M059J (cell line): ENCODE measurements at places on chromosomes 6 and 20.

- DNase-seq, result no peak
These were observed 67.2 kb downstream of the OPRM1 start for GRCh38 chr6:154106251-154106650.

DNA sequence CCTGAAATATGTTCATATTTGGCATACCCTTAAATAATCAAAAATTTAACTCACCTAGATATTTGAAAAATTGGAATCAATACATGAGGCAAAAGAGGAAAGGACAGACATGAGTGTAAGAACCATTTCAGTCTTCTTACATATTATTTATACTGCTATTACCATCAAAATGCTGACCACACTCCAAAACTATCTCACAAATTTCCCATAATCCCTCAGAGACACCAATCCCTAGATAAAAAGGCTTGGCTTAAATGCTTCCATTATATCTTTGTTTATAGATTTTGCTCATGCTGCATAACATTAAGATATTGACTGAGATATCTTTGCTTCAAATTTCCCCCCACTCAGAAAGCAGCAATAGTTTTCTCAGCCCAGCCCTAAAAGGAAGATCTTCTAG is 11.7 kb upstream of the NT5DC1 start:
- DNase-seq, result peak; percentile 5

- DNase-seq, result peak; percentile 22
These were observed 80.4 kb downstream of the AK9 start for GRCh38 chr6:109610590-109610989.

DNA sequence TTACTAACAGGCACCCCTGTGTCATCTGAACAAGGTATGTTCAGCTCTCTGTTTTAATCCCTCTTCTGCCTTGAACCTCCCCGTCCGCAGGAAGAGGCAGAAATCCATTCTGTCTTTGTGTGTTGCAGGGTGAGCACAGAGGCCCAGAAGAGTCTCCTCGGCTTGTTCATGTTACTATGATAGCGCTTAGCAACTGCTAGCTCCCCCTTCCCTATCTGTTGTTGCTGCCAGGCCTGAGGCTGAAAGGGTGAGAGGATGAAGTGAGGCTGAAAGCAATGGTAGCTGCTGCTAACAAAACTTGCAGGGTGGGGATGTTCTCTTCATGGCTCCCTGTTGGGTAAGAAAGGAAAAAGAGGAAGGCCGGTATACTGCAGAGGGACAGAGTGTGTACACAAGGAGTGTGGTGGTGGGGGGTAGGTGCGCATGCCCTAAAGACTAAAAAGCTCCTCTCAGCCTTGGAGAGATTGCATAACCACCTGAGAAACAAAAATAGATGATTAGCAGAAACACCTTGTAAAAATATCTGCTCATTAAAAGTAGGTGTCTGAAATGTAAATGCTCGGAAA is 55.2 kb upstream of the CITED2 start:
- DNase-seq, result no peak

GRCh38 chr6:87917886-87918285 is 129.8 kb upstream of the SPACA1 start:
- no peak for DNase-seq

- DNase-seq, result peak; percentile 96
These were observed 172.5 kb downstream of the FOXA2 start for GRCh38 chr20:22411627-22412450.

DNA sequence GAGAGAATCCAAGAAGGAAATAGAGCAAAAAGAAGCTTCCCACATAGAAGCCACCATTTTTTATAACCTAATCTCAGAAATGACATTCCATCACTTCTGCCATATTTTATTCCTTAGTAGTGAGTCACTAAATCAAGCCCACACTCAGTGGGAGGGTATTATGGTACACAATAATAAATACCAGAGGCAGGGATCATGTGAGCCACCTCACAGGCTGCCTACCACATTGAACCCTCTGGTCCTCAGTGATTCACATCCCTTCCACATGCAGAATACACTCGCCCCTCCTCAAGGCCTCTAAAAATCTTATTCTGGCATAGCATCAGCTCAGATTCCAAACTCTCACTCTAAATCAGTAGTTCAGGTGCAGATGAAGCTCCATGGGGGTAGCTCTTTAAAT is 49.4 kb downstream of the TMC2 start:
- DNase-seq, result peak; percentile 80

DNA sequence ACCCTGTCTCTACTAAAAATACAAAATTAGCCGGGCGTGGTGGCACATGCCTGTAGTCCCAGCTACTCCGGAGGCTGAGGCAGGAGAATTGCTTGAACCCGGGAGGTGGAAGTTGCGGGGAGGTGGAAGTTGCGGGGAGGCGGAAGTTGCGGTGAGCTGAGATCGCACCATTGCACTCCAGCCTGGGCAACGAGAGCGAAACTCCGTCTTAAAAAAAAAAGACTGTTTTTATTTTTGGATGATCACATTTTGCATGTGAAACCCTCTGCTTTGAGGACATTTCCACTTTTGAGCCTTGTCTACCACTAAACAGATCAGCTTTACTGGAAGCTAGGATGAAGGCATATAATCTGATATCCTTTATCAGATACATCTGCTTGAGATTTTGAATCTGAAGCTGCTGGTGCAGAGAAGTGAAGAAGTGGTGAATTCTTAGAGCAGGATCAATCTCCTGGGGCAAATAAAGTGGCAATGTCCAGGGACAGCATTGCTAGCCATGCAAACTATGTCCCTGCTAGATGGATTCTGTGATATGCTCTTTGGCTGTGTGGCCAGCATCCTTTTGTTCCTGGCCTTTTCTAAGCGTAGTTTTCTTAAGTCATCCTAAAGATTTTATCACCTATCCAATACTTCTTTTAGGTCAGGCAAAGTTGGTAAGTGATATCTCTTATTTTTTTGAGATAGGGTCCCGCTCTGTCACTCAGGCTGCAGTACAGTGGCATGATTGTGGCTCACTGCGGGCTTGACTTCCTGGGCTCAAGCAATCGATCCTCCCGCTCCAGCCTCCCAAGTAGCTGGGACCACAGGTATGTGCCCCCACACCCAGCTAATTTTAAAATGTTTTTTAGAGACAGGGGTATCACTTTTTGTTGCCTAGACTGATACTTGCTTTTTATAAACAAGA is 23.3 kb downstream of the RBL1 start:
- DNase-seq, result no peak

DNA sequence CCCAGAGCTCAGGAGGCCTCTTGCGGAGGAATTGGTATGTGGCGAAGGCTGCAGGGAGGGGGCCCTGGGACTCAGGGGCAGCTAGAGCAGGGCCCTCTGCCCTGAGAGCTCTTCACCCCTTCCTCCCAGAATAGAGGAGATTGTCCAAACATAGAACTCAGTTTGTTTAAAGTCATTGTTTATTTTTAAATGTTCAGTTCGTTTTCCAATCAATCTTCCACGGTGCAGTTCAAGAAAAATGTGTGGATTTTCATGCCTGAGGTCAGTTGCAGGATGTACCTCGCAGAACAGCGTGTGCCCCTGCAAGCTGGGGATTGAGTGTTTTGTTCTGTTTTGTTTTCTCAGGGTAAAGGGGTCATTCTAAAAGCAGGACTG is 37.2 kb downstream of the MGME1 start:
- no peak for DNase-seq

DNA sequence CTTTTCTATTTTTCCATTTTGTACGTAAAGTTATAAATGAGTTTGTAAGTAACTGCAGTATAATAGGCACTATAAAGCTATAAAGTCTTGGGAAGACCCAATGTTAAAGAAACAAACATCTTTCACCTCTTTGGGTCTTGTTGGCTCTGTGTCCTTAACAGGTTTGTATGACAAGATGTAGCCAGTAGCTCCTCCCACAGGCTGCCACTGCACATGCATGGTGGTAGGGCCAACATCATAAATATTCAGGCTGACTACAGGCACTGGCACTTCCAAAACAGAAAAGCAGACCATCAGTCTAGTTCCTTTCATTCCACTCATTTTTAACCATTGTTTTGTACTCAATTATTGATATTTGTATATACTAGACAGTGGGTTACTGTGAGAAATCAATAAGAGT is 59.9 kb downstream of the COL12A1 start:
- no peak for DNase-seq

GRCh38 chr6:56378966-56379585 is 131.7 kb upstream of the COL21A1 start:
- peak; percentile 23 for DNase-seq

DNA sequence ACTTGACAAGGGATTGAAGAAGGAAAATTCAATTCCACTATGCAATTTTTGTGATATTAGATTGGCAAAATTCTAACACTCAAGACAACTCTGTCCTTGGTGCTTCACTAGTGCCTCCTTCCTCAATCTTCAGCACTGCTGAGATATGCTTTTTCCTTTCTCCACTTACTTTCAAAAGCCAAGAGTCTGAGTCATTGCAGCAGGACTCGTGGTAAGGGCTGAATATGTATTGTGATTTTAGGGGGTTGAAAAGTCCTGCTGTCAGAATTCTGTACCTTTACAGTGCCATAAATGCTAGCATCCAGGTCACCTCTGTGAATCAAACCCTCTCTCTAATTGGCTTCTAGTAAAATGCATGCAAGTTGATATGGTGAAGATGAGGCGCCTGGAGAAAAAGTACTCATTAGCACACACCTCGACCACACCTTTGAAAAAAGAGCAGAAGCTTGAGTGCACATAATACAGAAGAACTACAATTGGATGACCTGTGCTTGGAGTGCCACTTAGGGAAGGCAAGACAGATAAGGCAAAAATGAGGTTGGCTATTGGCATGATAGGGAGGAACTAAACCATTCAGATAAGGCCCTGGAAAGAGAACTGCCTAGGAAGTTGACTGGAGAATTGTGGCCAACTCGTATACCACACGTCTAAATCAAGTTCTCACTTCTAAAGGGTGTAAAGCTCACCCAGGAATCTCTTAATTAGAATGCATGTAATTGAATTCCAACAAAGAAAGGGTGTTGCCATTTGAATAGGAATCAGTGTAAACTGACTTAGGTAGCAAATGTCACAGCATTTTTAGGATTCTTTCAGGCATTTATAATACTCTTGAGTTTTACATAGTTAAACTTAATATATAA is 43.6 kb upstream of the FAM83B start:
- DNase-seq, result peak; percentile 36

- peak; percentile 95 for DNase-seq
These were observed 175.3 kb upstream of the CST7 start for GRCh38 chr20:24773751-24774201.

DNA sequence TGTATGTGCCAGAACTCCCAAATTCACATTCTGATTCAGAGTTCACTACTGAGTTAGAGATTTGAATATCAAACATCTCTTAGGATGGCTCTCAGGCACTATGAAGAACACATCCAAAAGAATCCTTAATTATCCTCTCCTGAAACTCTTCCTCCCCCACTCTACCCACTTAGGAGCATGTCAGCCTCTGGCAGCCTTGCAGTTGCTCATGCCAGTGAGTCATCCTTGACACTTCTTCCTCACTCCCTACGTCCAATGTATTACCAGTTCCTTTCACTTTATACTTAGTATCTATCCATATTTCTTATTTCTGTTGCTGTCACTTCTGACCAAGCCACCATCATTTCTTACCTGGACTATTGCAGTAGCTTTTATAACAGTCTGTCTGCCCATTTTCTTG is 192.0 kb upstream of the IMPG1 start:
- DNase-seq, result peak; percentile 5
